ENCODE measurements at places on chromosomes 5 and 9.

GRCh38 chr9:116329470-116329869 lies 175.9 kb downstream of the PAPPA start:
- no peak for DNase-seq

DNA sequence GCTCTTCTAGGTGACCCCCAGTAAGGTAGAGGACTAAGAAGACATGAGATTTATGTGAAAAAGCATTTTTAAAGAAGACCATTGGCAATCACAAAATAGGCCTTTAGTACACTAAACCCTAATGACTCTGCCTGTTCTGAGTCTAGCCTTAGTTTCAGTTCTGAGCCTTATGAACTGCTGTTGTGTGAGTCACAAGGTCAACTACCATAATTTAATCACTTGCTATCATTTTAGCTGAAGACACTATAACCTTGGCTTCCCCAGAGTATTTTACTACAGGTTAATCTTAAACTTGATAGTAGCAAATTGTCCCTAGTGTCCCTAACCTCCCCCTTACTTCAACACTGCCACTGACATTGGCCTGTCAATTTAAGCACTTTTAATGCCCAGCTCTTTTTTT lies 34.4 kb downstream of the APC start:
- no peak for DNase-seq

GRCh38 chr5:159640446-159640845 lies 275.8 kb upstream of the ADRA1B start:
- no peak for DNase-seq

DNA sequence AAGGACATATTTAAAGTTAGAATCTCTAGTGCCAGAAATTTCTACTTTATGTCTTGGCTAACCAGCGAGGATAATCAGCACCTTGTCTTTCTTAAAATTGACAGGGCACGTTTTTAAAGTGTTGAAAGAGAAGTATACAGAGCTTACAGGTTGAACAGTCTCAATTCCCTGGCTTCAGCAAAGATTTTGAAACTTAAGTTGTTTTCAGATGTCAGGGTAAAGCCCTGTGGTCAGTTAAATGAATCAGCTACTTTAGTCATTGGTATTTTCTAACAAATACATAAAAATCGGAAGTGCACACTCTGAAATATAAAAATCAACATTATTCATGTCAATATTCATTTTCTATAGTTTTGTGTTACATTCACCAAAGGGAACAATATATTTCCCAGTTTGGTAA lies 29.1 kb downstream of the SNCAIP start:
- no peak for DNase-seq

DNA sequence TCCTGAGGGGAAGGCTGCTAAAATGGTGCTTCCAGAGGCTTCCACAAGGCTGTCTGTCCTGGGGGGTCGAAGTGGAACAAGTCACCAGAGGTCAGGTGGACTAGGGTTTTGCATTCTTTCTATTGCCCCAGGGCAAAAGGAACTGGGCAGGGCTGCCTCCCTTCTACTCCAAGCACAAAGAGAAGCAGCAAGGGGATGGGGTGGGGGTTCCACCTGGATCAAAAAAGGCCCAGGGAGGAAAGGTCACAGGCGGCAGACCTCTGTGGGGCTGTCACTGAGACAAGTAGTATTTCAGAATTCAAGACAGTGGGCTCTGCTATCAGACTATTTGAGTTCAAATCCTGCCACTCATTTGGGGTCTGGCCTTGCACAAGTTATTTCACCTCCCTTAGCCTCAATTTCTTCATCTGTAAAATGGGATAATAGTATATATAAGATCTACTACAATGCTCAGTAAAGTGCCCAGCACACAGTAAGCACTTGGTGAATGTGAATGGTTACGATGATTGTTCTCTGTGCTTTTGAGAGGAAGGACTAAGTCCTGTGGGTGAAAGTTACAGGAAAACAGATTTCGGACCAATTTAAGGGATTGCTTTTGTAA lies 1.9 kb upstream of the ARSI start:
- no peak for DNase-seq

DNA sequence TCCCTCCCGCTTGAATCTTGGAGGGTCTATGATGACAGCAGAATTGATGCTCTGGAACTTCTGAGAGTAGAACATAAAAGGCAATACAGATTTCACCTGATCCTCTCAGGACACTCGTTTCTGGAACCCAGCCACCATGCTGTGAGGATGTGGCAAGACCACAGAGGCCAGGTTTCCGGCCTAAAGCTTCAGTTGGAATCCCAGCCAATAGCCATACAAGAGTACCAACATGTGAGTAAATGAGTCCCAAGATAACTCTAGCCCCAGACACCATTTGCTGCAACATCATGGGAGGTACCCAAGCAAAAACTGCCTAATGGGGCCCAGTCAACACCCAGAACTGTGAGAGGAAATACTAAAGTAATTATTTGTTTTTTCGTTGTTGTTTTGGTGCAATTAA lies 65.7 kb upstream of the MARCHF11 start:
- DNase-seq = no peak

DNA sequence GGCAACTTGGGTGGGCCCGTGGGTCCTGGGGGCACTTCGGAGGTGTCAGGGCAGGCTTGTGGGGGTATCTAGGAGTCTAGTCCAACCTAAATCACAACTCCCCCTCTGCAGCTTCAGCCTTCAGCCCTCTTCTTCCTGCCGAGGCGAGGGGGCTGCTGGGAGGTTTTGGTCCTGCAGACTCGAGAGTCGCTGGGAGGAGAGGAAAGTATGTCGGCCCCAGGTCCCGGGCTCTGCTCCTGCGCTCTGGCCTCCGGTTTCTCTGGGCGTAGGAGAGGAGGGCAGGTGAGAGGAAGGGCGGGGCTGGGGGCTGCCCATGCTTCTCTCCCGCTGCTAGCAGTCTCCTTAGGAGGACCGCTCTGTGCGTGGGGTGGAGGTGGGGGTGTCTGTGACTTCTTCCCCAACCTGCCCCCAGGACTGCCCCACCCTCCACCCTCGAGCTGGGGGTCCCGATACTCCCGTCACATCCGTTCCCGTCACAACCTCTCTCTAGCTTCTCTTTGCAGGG lies 139.8 kb upstream of the COL5A1 start:
- no peak for DNase-seq

- no peak for DNase-seq
These were observed 3.6 kb downstream of the RIC1 start for GRCh38 chr9:5632540-5632939.

DNA sequence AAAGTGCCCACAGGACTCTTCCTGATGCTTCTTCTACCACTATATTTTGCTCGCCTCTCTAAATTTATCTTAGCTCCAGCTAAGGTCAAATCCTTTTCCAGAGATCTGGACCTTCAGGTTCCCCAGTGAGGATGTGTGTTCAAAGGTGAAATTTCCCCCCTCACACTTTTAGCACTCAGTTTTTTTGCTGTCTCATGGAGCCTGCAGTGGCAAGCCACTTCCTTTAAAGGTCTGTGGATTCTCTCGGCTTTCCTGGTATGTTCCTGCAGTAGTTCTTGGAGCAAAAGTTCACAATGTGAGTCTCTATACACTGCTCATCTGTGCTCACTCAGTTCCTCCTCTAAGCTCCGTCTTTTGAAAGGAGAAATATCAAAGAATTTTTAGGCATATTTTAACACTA lies 181.4 kb downstream of the LURAP1L start:
- DNase-seq = no peak

- no peak for DNase-seq
These were observed 77.3 kb downstream of the PAM start for GRCh38 chr5:102832445-102832844.

- no peak for DNase-seq
These were observed 104.8 kb upstream of the PRDM9 start for GRCh38 chr5:23402585-23402984.

DNA sequence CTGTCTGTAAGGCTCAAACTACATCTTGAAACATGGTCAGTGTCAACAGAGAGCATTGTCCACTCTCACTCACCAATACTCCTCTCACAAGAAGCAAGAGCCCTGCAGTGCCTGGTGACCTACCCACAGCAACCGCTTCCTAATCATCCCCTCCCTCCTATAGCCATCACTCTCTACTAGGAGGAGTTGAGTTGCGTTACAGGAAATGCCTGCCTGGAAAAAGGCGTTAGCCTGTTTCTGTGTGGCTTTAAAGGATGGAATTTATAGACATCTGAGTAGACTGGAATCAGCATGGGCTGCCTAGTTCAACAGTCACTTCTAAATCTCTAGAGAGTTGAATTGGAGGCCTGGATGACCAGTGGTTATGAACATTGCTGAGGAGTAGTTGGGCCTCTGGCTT lies 108.3 kb upstream of the FER start:
- no peak for DNase-seq

GRCh38 chr9:22238809-22239684 lies 207.6 kb upstream of the DMRTA1 start:
- no peak for DNase-seq

Data from stimulated activated CD8-positive, alpha-beta memory T cell treated with anti-CD3 and anti-CD28 coated beads, Interleukin-7, amount 100 ng/mL, for 24 hours (primary cell).